ENCODE measurements at places on chromosomes 7 and 10.

DNA sequence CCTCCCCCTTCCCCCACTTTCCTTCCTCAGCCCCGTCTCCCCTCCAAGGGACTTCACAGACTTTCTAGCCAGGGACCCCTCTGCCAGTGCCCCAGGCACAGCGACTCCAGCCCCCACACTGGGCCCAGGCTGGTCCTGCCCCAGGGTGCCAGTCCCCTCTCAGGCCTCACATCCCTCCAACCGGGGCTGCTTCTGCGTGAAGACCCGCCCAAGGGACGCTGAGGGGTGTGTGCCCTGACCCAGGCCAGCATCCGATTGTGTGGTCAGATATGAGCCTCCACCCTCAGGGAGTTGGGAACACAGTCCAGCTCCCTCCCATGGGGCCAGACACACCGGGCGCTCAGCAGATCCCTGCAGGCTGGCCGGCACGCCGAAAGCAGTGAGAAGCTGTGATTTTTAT is 97.0 kb downstream of the MICALL2 start:
- DNase-seq = no peak

GRCh38 chr10:3067118-3067858 is at the start of gene PFKP:
Gene PFKP (plus strand): TSS chr10:3067548. CDS start chr10:3067596, 48 bp downstream.
- no peak for DNase-seq

GRCh38 chr7:41130561-41131236 is 572.2 kb downstream of the INHBA start:
- no peak for DNase-seq

GRCh38 chr10:53597835-53598251 is 825.3 kb upstream of the MBL2 start:
- DNase-seq = no peak

GRCh38 chr10:120891365-120891764 is 40.2 kb downstream of the WDR11 start:
- no peak for DNase-seq

GRCh38 chr10:96641396-96642295 is 54.8 kb upstream of the TM9SF3 start:
- no peak for DNase-seq

DNA sequence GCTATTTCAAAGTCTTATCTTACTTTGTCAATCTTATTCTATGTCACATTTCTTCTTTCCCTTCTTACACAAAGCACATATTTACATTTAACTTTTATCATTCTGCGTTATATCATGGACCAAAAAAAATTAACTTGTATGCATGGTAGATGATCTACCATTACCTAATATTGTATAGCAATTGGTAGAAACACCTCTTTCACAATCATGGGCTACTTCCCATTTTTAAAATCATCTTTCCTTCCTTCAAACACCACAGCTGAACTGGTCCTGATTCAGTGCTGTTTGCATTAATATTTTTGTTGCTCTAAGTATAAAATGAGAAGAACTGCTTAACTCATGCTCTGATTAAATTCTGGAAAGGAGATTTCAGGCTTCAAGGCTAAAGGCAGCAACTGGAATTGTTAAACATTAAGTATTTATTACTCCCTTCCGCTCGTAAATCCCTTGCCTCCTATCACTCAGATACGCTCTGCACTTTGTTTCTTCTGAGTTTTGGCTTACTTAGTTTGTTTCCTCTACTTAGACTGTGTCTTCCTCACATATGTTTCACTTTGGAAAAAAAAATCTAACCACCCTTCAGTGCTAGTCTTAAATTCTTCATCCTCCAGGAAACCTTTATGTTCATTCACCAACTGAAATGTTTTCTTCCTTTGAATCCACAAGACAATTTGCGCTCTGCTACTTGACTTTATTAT is 901.4 kb downstream of the PCDH15 start:
- no peak for DNase-seq

Data from HS-27A (cell line).